NCI-H460 (cell line): ENCODE measurements at places on chromosomes 16 and 17. TPM values are rescaled to one million over a fixed set of nuclear protein-coding genes. Genes with fewer than 3 reads are reported as not detected.

DNA sequence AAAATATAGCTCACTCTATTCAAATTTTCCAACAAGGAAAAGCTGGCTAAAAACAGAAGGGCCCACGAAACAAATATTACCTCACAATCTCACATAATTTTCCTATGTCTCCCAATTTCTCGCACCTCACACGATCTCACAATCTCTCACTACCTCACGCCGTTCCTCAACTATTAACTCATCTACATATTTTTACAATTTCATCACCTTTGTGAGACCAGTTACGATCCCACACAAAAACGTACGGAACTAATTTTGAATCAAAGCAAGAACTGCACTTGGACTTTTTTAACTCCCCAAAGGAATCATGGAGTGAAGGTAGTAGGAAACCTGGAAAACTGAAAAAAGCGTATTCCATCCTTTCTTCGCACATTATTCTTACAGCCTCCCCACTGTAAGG lies 1.1 kb downstream of the CBX1 start:
- DNase-seq, result no peak

DNA sequence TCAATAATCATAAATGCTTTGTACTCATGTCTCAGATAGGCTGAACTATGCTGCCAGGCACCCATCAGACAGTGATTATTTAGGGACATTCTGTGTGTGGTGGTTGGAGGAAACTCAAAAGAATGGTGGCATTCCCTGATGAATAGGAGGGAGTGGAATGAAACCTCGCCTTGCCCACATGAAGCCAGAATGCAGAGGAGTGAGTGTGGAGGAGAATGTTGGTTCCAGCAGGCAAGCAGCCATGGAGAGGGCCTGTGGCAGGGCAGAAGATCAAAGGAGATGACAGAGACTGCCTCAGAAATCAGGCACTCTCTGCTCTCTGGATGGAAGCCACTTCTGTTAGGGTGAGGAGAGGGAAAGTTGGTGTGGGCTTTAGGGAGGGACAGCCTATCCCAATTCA lies 22.5 kb downstream of the KCTD19 start:
- no peak for DNase-seq

- DNase-seq, result no peak
These were observed 3.0 kb upstream of the MYO15A start for GRCh38 chr17:18105595-18105994.

DNA sequence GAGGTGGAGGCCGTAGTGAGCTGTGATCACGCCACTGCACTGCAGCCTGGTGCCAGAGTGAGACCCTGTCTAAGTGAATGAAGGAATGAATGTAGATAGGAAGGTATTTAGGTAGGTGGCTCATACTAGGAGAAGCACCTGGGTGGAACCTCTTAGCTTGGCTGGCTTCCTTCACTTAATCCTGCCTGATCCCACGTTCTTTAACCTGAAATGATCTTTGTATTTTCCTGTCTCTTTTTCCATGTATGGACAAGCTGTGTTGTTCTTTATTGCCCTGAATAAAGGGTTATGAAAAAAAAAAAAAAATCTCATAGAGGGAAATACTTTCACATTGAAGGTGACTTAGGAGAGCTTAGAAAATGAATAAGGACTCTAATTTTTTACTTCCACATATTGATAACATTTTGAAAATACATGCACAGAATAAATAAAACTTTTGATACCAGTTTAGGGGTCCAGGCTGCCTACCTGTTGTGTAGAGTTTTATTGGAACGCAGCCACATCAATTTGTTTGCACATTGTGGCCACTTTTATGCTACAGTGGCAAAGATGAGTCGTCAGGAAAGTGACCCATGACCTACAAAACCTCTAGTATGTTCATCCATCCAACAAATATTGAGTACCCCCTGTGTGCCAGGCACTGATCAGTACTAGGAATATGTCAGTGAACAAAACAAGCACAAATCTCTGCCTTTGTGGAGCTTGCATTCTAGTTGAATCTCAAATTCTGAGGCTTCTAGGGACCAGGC lies 44.6 kb downstream of the VPS35L start:
- DNase-seq, result no peak

GRCh38 chr17:5373112-5373511 lies 46.4 kb downstream of the NUP88 start:
- no peak for DNase-seq

Gene HASPIN
- 13.2 and 13.9 TPM in 2 replicates for total RNA-seq
